ENCODE measurements at places on chromosomes 2 and 18.
A peak's percentile ranks its signal among the peaks of the same experiment; 100 is the strongest.

DNA sequence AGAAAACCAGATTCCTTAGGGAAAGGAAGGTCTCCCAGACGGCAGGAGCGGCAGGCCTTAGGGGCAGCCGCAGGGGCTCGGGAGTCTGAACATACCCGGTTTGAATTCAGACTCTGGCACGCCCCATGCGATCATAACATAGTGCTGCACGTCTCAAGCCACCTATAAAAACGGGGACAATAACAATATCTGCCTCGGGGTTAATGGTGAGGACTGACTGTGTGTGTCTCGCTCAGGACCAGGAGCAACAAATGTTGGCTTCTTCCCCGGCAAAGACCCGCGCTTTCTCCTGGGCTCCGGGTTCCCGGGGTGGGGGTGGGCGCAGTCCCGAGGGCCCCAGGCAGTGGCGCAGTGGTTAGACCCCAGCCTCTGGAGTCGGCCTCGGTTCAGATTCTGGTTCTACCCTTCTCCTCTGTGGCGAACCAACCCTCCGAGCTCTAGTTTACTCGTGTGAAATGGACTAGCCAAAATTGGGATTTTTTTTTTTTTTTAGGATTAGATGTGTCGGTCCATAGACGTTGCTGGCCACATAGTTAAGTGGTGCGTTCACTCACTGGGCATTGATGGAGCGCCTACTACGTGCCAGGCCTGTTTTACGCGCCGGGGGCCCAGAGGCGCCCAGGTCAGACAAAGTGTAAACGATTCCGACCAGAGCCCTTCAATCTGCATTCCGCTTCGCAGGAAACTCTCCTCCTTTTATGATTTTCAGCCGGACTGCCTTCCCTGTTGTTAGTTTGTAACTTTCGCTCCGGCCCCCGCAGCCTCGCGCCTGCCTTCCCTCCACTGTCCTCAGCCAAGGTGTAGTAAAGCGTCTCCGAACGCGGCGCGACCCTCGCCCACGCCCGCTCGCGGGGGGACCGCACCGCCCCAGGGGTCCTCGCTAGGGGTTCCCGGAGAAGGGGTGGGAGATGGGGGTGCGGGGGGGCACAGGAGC, 820 bp upstream of the SH3BP4 start:
- no peak for DNase-seq
- H3K36me3 ChIP-seq: peaks cover 10% of the 10 kb centered on the region
- H3K27me3 ChIP-seq: no peaks in the 10 kb centered on the region

- no peak for DNase-seq
- peaks cover 12% of the 10 kb centered on the region for H3K4me1 ChIP-seq
- no peak overlapping the region for H3K4me3 ChIP-seq
- H3K36me3 ChIP-seq: peaks cover 1% of the 10 kb centered on the region
- H3K27ac ChIP-seq: no peak overlapping the region
Observed at GRCh38 chr18:9758624-9759075, 50.5 kb downstream of the RAB31 start.

DNA sequence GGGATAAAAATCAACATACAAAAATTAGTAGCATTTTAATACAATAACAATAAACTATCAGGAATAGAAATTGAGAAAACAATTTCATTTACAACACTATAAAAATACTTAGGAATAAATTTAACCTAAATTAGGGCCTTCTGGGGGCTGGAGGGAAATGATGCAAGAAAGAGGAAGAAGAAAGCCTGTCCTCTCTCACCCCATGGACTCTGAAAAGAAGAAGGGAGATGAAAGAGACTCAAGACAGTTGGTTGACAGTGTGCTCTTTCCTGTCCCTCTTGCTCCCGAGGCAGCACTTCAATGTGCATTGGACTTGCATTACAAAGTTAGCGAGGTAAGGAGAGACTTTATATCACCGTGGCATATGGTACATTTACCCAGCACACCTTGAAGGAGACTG, 88.5 kb downstream of the VAPA start:
- H3K27me3 ChIP-seq: no peaks in the 10 kb centered on the region
- no peak overlapping the region for H3K27ac ChIP-seq
- no peaks in the 10 kb centered on the region for H3K36me3 ChIP-seq
- H3K4me1 ChIP-seq: no peaks in the 10 kb centered on the region
- no peak for DNase-seq

DNA sequence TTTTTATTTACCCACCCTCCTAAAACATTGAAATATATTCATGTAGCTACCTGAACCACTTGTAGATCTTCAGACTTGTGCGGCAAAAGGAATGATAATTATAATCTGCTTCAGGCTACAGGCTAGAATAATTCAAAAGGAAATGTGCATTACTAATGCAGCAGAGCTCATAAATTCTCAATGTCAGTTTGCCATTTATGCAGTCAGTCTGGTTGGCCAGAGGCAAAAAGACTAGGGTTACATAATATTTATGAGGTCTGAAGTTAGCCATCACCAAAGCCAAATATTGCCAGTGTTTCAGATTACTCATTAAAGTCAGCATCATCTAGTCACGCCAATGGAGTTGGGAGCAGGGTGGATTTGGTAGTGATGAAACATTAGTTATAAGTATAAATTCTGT, 38.9 kb downstream of the METAP1D start:
- peaks cover 13% of the 10 kb centered on the region for H3K4me1 ChIP-seq
- no peaks in the 10 kb centered on the region for H3K27me3 ChIP-seq
- peak overlapping the region; percentile 43 for H3K27ac ChIP-seq
- DNase-seq: peak; percentile 40
- no peaks in the 10 kb centered on the region for H3K36me3 ChIP-seq

DNA sequence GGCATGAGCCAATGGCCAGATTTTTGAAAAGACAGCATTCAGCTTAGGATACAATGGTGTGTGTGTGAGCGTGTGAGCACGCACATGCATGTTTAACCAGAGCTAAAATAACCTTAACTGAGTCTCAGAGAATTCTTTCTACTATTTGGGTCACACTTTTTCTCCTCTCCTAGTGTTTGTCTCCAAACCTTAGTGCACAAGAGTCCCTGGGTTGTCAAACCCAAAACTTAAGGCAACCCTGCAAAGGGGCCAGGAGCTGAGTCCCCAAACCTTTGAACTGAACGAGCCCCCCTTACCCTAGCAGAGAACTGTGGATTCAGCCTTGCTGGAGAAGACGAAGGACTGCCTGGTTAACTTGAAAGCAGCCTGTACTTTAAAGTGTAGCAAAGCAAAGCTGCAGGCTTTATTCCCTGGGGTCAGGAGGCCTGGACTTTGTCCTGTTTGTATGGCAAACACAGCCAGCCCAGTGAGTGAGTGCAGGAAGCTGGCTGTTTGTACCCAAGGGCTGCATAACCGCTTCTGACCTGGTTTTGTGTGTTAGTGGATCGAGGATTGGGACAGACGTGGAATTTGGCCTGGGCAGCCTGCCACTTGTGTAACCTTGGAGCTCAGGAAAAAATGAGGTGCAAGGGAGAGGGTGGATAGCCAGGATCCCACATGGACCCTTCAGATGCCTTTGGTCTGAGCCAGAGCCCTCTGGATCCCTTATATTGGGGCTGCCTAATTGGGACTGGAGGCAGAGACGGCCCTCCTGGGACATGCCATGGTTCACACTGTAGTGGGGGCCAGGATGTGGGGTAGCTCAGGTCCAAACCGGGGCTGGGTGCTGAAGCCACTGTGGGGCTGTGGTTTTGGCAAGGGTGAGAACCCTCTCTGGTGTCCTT, 6.4 kb upstream of the PSMD1 start:
- no peaks in the 10 kb centered on the region for H3K36me3 ChIP-seq
- H3K27me3 ChIP-seq: peaks cover 17% of the 10 kb centered on the region
- no peak for DNase-seq

- no peak for DNase-seq
- no peaks in the 10 kb centered on the region for H3K27me3 ChIP-seq
- H3K4me1 ChIP-seq: no peaks in the 10 kb centered on the region
- H3K4me3 ChIP-seq: no peak overlapping the region
- no peaks in the 10 kb centered on the region for H3K36me3 ChIP-seq
Observed at GRCh38 chr2:143347271-143347695, 218.1 kb downstream of the ARHGAP15 start.

Measured in keratinocyte (primary cell).